ENCODE measurements at places on chromosomes 11 and 22.

DNA sequence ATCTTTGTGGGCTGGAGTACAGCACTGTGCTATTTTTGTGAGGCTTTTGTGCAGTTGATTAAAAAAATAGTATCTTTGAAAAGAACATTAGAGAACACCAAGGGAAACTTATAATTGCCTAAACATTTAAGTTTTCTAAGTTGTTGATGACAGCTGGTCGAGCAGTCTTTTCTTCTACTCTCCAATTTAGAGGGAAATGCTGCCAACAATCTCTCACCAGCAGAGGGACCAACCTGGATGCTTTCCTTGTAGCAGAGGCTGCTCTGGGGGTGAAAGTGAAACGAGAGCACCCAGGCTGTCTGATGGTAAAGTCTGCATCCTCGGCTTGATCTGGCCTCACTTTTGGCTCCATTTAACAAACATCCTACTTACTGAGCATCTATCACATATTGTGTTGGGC, 1286.5 kb upstream of the TENM4 start:
- no peak for DNase-seq

DNA sequence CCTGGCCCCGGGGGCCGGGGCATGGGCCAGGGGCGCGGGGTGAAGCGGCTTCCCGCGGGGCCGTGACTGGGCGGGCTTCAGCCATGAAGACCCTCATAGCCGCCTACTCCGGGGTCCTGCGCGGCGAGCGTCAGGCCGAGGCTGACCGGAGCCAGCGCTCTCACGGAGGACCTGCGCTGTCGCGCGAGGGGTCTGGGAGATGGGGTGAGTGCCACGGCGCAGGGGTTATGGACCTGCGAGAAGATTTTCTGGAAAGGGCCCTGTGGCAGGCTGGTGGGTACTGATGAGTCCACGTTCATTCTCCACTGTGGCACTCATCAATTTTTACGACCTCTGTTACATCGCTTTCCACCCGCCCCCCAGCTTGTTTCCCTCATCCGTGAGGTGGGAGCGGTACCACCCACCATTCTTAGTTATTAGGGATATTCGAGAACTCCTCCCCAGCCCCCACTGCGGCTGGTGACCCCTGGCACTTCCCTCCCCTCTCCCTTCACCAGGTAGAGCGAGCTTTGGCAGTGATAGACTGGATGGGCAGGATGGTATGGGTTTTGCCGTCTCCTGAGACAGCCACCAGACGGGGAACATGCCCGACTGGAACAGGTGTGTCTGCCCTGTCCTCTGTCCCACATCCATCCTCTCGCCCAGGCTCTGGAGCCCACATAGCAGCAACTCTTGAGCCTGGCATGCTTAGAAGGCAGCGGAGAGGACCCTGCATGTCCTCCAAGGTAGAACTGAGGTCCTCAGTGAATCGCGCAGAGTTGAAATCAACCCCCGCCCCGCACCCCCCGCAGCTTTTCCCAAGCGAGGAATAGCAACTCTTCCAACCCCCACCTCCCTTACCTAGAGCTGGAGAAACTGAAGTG, 562 bp downstream of the DGAT2 start:
- no peak for DNase-seq

- DNase-seq: no peak
These were observed 572.6 kb downstream of the INSC start for GRCh38 chr11:15687342-15687741.

DNA sequence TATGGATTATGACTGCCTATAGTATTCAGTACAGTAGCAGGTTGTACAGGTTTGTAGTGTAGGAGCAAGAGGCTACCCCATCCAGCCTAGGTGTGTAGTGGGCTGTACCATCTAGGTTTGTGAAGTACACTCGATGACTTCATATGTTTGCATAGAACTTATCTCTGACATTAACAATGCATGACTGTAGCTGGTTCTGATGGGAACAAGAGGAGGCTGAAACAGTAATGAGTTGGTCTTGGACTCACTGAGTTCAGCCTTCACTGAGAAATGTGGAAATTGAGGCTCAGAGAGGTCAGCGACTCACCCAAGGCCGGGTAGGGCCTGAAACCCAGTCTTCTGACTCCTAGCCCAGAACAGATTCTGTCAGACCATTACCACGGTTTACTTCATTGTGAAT, 13.0 kb downstream of the MYO7A start:
- DNase-seq: no peak

DNA sequence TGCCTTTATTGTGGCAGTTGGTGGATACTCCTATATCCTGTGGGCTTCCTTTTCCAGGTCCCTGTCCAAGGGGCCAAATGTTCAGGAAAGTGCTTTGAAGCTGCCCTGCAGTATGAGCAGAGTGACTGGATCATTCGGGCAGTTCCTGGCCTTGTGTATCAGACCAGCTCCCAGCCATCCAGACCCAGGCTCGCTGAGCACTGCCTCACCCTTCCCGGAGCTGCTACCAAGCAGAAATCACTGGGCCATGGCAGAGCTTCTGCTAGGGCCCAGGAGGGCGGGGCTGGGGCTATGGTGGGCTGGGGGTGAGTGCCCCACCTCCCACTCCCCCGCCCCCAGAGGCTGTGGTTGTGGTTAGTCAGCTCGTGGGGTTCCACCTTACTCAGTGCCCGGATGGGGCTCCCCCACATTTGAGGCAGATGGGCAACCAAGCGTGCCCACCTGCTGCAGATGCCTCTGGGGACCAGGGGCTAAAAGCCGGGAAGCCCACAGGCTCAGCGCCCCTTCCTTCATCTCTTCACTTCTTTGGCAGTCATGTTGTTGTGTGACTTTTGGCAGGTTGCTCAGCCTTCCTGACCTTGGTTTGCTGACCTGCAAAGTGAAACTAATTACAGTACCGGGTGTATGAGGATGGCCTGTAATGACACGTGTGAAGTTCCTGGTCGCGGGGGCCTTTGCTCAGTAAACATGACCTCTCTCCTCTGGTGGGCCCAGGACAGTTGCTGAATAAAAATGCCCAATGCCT, 2.1 kb upstream of the LRRC32 start:
- DNase-seq: no peak

GRCh38 chr11:113840932-113841664, 34.3 kb downstream of the USP28 start:
- DNase-seq: no peak

Measured in stimulated activated CD4-positive, alpha-beta T cell treated with anti-CD3 and anti-CD28 coated beads, Interleukin-1b, Interleukin-23, amount 100 ng/mL, for 1 hour (primary cell).